ENCODE measurements at places on chromosomes 2 and 18.

DNA sequence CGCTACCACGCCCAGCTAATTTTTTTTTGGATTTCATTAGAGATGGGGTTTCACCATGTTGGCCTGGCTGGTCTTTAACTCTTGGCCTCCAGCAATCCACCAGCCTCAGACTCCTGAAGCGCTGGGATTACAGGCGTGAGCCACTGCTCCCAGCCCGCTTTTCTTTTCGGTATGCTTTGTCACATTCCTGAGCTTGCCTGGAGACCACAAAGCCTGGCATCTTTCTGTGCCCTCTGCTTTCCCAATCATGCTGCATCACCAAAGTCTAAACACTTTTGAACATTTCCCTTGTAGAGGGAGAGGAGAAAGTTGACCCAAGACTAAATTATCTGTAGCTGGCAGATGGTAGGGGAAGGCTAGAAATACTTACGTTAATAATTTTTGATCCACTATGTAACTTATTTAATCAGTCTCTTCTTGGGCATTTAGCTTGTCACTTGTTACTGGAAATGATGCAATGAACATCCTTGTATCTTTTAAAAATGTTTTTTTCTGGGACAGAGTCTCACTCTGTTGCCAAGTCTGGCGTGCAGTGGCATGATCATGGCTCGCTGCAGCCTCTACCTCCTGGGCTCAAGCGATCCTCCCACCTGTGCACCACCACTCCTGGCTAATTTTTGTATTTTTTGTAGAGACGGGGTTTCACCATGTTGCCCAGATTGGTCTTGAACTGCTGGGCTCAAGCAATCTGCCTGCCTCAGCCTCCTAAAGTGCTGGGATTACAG is 2.7 kb upstream of the NPC1 start:
- no peak for DNase-seq

DNA sequence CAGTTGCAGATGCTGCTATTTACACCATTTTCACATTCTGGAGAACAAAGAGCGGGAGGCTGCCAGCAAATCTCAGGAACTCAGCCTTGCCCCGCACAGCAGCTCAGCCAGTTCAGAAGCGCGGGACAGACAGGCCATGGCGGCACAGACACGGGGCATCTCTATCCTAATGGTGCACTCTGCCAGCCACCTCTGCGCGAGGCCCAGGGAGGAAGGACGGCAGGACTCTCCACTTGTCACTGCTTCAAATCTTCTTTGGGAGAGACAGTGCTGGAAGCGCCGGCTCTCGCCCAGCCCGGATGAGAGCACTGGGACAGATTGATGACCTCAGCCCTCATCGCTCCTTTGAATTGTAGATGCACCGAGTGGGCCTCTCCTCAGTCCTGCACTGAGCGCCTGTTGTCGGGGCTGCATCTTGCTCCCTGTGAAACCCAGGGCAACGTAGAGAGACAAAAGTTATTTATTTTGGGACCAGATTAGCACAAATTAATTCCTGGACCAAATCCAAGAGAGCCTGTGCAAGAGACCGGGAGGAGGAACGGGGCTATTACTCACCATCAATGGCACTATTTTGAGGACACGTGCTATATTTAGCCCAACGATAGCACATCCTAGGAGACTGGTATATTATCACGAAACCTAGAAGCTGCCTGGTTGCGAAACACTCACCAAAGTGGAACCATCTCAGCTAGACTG is 211.4 kb upstream of the SMIM21 start:
- no peak for DNase-seq

- DNase-seq: no peak
These were observed 73.8 kb downstream of the RRM2 start for GRCh38 chr2:10196110-10196892.

DNA sequence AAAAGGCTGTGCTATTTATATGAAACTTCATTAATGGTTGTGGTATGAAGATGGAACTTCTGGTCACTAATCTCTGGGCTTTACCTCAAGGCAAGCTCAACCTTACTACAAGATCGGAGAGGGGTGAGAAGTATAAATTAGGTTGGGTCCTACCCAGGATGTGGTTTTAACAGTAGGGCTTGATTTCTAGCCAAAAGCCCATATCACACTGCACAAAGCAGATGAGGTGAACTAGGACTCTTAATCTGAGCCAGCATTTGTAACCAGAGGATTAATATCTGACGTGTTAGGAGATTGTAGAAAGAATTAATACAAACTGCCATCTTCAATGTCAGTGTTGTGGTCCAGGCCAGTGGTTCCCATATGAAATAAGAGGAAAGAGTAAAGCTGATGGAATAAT is 86.4 kb upstream of the RGPD4 start:
- DNase-seq: no peak

DNA sequence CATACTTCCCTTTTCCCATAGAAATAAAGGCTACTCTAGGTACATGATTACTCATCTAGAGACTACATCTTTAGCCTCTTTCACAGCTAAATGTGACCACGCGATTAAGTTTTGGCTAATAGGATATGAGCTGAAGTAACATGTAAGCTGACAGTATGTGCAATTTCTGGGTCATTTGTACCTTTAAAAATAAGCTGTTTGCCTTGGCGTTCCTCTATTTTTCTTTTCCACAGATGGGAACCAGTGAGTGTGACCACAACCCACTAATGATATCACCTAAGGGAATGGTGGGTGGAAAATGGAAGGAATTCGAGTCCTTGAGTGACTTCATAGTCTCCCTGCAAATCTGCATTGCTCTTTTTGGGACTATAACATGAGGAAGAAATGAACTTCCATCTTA is 11.7 kb upstream of the NABP1 start:
- no peak for DNase-seq

DNA sequence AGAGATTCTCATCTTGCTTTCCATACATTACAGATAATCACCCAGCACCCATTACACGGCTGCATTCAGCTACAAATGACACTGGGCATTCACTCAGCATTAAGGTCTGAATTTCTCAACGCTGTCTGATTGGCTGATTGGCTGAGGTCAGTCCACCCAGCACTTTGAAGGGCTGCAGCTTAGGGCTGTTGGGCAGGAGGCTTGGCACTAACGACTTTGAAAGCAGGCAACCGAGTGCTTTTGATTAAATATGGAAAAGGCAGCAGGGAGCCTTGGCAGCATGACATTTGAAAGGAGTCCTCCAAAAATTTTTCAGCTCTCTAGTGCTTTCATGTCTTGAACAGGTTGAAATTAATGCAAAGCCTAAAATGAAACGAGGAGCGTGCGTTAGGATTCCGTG is 253.0 kb downstream of the DCDC2C start:
- peak; percentile 43 for DNase-seq

DNA sequence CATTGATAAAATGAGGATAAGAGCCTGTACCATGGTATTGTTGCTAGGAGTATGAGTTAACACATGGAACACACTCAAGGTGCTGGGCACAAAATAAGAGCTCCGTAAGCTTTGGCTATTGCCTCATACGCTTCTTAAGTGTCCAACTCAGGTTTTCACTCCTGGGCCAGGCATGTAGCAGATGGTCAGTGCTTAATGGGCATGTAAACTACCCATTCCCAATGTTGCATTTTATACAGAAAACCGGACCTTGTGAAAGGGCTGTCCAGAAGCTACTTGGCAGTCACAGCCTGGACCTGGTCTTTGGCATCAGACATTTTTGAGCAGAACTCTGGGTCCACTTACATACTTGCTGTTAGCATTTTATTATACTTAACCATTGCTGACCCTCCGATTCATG is 26.9 kb downstream of the MGAT5 start:
- no peak for DNase-seq

GRCh38 chr2:16135196-16135912 is 195.0 kb downstream of the MYCN start:
- DNase-seq: no peak

DNA sequence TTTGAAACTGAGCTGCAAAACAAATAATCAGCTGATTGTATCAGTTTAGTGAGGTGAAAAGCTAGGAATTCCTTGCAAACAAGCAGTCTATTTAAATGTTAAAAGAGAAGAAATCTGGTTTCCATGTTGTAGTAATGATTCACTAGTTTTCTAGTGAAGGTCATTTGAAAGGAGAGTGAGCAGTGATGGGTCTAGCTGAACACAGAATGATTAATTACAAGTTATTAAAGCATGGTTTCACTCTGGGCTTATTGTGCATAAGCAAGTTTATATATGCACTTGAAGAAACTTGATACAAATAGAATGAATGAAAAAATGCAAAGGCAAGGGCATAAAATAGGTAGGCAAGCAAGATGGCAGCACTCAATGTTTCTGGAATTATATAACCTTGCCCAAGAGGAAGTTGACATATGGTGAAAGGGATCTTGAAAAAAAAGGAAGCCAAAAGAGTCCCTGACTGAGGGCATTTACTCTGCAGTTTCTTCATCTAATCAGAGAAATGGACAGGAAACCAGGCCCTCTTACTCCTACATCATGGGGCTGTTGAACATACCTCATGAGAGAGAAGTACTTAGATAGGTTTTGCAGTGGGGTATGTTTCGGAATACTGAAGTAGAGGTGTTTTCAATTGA is 53.2 kb downstream of the PLCL1 start:
- no peak for DNase-seq

- no peak for DNase-seq
These were observed 974.3 kb upstream of the CELF4 start for GRCh38 chr18:38539856-38540255.

DNA sequence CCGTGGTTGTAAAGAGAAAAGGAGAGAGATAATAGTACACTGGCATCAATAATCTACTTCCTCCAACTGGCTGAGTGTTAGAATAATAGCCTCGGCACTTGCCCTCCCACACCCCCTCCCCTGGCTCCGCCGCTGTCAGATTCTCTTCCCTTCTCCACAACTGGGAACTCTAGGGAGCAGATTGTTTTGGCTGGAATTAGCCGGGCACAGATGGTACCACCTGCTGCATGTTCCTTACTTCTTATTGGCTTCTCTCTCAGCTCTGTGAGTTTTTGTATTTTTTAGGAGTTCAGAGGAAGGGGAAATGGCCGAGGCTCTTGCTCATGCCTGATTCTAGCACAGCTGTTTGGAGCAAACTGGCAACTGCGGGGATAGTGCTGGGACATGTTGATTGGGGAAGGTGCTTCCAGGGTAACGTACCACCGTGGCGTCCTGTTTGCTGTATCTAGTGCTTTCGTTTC is 140.0 kb downstream of the ZEB2 start:
- no peak for DNase-seq

- no peak for DNase-seq
These were observed 178.7 kb downstream of the CLIP4 start for GRCh38 chr2:29293830-29294438.

DNA sequence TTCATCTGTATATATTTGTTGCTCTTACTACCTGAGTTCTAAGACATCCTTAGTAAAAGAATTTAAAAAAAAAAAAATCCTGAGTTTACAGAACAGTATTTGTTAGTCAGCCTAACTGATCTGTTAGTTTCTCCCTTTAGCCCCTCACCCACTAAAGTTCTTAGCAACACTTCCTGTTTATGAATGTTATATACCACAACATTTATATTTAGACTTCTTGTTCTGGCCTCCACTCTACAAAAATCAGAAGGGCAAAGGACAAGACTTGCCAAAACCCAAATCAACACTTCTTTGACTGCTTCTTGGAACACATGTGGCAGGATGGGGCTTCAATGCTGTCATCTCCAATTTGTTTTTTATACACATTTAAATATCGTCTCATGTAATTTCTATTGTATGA is 71.1 kb downstream of the MGAT5 start:
- no peak for DNase-seq
